Activated gamma-delta T cell treated with Interleukin-2 at 50 U/mL for 16 hours (primary cell): ENCODE measurements at places on chromosomes 3 and 15.

DNA sequence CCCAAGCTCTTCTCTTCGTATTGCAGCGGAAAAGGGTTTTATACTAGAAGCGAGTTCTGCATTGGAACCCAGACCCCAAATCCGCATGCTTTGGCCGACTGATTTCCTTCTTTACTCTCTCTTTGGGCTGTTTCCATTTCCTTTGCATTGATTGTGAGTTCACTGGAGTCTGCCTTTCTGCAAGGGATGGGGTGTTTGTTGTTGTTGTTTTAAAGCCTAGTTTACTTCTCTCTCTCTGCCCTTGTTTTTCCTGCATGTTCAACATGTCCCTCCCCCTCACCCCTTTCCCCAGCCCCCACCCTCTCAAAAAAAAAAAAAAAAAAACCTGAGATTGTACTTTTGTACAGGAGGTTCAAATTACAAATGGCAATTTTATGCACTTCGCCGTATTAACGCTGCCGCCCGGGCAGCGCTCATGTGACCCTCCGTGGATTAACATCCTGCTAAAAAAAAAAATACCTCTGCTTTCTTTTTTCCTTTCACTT is 2.2 kb downstream of the NR2F2 start:
- no peak for DNase-seq

- DNase-seq = no peak
Measured at GRCh38 chr3:55567615-55568014, 80.5 kb upstream of the WNT5A start.

DNA sequence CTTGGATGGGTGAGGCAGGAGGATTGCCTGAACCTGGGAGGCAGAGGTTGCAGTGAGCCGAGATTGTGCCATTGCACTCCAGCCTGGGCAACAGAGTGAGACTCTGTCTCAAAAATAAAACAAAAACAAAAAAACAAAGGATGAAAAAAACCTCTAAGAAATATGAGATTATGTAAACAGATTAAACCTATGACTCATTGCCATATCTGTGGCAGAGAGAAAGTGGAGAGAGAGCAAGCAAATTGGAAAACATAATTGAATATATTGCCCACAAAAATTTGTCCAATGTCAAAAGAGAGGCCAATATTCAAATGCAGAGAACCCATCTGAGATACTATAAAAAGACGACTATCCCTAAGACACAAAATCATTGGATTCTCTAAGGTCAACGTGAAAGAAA is 1106.0 kb downstream of the OTOL1 start:
- no peak for DNase-seq

GRCh38 chr3:52299879-52300611 is 12.4 kb downstream of the GLYCTK start:
- no peak for DNase-seq

DNA sequence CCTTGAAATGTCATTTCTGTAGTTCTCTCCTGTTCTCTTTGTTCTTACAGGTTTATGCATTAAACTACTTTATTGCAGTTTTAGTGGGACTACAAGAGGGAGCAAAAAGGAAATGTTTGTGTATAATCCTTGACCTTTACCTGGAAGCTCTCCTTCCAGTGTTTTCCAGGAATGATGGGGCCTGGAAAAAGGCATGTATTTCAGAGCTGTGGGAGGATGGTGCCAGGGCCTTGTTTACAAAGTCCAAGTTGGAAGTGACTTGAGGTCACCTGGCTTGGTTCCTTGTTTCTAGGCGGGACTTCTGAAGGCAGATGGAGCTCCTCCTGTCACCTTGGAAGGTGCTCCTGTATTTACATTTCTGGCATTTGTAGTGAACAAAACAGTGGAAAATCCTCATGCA is 15.1 kb downstream of the ACVR2B start:
- DNase-seq = no peak

DNA sequence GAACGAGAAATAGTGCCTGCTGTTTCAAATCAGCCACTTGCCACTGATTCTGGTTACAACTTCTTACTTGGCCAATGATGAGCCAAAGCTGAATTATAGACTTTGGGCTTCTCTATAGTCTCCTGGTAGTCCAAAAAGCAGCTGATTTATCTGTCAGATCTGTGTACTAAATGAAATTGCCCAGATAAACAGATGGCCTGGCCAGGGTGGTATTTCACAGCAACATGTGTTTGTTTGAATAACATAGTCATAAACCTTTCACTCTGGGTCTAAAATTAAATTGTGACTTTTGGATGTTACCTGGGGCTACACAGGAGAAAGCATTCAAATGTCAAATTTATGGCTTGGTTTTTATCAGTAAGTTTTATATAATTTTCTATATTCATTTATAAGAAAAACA is 147.0 kb downstream of the NECTIN3 start:
- DNase-seq = no peak

GRCh38 chr3:175329373-175329772 is 470.2 kb downstream of the NAALADL2 start:
- DNase-seq = no peak

DNA sequence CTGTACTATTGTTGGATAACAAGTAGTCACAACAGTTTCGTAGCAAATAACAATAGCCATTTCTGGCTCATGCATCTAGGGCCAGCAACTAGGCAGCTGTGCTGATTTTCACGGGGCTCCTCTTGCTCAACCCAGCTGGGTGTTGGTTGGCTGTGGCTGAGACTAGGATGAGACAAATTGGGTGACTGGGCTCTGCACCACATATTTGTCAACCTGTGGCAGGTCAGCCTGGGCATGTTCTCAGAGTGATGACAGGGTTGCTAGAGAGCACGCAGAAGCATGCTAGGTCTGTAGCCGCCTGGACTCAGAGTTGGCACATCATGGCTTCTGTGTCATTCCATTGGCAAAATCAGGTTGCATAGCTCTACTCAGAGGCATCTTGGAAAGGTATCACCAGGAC is 175.9 kb downstream of the OTOL1 start:
- DNase-seq = no peak

DNA sequence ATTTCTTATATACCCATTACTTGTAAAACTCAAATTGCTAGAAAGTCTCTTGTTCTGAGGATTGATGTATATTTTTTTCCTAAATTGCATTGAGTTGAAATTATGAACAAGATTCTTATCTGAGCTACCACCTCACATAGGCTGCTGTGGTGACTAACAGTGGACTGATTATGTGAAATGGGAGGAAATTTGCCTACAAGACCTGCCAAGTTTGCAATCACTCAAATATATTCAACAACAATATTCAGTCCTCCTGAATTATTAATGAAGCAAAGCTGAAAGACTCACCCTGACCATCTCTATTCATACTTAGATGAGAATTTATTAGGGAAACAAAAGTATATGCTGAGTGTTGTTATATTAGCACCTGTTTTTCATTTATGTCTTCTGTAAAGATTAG is 412.6 kb upstream of the SEMA6D start:
- DNase-seq = no peak

- DNase-seq = no peak
Measured at GRCh38 chr3:160949460-160949859, 155.7 kb downstream of the B3GALNT1 start.

DNA sequence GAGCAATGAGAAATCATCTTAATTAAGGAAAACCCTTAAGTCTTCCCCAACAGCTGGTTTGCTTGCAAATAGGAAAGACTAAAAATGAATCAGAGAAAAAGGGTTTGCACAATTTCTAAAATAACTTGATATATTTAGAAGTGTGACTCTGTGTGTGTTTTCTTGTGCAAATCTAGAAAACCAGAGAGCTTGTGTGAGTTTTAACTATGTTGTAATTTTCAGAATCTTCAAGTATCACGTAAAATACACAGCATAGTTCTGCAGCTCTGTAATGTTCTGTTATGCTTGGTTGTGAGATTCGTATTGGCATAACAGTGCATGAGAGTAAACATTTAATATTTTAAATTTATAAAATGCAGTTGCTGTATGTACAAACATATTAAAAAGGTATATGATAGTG is 74.7 kb upstream of the GAP43 start:
- no peak for DNase-seq

DNA sequence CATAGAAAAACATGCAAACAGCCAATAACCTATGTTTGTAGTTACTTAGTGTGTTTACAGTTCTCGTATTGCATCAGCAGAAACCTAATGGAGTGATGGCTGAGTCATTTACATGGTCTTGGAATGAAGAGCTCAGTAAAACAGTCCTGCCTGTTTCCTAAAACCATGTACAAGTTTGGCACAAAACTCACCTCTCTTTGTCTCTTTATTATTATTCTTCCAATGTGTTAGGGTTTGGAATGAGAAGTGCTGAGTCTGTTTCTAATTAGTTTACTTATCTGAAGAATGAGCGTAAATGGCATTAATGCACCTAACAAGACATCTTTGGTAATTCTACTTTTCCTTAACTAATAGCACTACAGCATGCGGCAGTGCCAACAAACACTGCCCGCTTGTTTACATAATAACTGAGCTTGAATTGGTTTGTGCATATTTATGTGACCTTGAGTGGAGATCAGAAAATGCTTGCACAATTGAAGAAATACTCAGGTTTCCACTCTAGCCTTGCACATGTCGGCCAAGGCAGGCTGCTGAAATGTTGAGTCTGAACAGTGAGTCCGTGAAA is 385.4 kb upstream of the SEMA6D start:
- no peak for DNase-seq

GRCh38 chr3:25339225-25339624 is 88.8 kb upstream of the RARB start:
- DNase-seq = no peak

GRCh38 chr3:67064105-67064504 is 66.0 kb downstream of the KBTBD8 start:
- no peak for DNase-seq

- DNase-seq = no peak
Measured at GRCh38 chr3:38549082-38549481, 52.9 kb downstream of the EXOG start.

DNA sequence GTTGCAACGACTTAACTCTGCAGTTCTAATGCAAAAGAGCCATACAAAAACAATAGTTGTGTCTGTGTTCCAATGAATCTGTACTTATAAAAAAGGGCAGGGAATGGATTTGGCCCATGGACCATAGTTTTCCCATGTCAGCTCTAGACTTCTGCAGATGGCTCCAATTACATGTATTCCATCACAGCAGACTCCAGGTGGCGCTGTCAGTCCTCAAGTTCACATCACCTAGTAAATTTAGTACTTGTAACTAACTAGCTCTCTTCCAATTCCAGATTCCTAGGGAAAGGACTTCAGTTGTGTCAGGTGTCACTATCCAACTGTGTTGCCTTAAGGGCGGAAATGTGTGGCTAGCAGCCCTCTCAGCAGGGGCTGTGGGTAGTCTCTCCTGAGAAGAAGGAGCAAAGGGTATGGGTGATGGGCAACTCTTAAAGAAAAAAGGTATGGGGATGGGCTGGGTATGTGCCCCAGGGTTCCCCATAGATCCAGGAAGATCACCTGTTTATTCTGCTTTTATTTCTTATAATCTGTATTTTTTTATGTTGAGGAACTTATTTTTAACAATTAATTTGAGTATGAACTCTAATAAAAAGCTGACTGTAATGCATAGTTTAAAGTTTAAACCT is 36.2 kb downstream of the BBS4 start:
- peak; percentile 60 for DNase-seq

GRCh38 chr3:46901591-46902187 is 24.2 kb downstream of the PTH1R start:
- DNase-seq = no peak

DNA sequence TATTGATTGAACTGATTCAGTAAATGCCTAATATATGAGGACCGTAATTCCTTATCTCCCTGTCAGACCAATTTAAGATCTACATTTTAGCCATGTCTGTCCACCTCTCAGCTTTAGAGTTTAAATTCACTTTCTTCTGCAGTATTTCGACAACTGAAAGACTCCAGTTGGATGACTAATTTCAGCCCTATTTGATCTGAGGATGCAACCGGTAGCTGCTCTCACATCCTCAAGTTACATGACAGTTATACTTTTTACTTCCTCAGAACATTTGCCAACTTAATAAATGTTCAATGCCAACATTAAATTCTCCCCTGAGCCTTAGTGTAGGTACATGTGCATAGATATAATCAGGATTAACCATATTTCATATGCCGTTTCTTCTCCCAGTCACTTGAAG is 2.5 kb upstream of the HHLA2 start:
- no peak for DNase-seq

- no peak for DNase-seq
Measured at GRCh38 chr15:62360332-62361097, 195.4 kb upstream of the C2CD4B start.

- DNase-seq = no peak
Measured at GRCh38 chr3:124850212-124850611, 37.0 kb downstream of the ITGB5 start.

DNA sequence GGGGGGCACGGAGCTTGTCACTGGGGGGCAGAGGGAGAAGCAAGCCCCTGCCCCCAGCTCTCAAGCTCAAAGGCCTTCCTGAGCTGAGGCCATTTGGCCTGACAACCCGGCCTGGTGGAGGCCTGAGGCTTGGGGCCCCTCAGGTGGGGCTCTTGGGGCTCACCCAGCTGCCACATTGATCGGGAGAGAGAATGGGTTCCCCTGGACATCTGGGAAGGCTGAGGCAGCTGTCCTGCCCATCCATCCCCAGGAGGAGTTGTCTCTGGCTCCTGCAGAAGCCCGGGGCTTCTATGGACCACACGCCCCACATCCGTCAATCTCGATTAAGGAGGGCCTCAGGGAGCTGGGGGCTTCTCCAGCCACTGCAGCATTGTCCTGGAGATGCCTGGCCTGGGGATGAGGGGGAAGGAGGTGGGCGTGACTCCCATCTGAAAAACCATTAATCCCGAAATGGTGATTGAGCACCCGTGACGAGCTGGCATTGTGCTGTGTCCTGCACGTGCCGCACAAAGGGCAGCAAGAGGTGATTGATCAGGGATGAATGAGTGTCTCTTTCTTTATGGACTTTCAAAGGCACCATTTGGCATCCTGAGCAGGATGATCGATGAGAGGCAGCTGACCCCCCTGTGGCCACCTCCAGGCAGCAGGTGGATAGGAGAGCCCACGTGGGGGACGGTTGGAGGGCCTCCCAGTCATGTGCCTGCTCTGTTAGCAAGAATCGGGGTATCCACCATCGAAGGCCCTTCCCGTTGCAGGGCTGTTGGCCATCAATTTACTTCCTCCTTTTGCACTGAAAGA is 17.2 kb upstream of the CRABP1 start:
- DNase-seq = no peak

DNA sequence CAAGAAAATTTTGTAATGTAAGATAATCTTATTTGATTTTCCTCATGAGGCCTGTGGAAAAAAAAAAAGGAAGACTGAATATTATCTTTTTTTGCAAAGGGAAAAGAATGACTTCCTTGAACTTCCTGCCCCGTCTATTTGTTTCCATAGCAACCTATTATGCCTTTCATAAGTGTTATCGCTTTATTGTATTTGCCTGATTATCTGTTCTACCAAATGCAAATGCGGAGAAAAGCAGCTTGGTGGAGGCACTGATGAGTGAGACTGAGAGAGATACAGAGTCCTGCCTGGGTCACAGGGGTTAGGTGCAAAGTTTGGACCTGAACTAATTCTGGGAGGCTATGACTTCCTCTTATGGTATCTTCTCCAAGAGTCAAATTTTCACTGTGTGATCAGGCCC is 334.0 kb upstream of the KCNMB2 start:
- no peak for DNase-seq
